NCI-H1092 treated with DMSO at 0.1 percent for 48 hours (cell line): ENCODE measurements at places on chromosomes 5 and 9.

- DNase-seq = no peak
Observed at GRCh38 chr9:34200092-34200491, 21.2 kb downstream of the UBAP1 start.

DNA sequence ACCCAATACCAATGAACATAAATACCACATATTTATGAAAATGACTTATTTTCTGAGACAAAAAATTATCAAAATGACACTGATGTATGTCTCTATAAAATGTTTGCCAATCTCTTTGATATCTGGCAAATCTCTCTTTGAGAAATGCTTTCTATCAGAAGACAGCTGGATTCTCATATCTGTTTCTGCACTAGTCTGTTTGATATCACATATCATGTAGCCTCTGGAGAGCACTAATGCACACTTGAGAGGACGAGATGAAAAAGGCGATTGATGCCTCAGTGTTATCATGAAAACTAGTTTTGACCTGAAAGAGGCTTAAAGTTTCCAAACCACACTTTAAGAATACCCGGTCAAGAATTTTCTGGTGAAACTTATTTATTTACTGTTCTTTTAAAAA lies 29.1 kb upstream of the ANKRD55 start:
- DNase-seq = peak; percentile 7

DNA sequence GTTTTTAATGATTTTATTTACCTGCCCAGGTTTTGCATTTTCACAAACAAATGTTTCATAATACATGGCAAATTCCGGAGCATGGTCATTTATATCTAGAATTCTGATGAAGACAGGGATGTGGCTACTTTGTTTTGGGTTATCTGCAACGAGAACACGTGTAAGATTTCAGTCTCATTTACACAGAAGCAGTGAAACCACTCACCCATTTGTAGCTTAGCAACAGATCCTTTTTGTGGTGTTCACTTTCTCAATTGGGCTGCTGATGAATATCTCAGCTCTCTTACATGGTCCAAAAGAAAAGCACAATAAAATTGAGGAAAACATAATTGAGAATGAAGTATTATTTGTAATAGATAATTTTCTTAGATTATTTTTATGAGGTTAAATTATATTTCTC lies 148.6 kb downstream of the CDH9 start:
- peak; percentile 86 for DNase-seq

DNA sequence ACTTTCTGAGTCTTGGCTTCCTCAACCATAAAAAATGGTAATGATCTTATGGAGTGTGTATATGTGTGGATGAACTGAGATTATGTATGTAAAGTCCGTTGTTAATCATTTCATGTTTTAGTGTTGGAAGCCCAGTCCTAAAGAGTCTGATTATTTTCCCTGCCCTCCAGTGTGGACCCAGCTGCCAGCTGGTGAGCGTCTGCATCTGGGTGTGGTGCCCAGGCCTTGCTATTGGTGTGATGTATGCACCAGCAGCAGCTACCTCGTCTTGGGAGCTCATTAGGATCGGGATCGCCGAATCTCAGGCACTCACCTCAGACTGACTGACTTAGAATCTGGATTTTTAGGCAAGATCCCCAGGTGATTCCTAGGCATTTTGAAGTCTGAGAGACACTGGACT lies 63.8 kb downstream of the LRRC70 start:
- no peak for DNase-seq

GRCh38 chr9:3177146-3177761 lies 333.4 kb upstream of the PUM3 start:
- no peak for DNase-seq
